ENCODE measurements at places on chromosomes 13 and 19. TPM values are rescaled to one million over a fixed set of nuclear protein-coding genes. Genes with fewer than 3 reads are reported as not detected.

- H3K4me1 ChIP-seq = no peaks in the 10 kb centered on the region
- no peak for DNase-seq
- no peak overlapping the region for H3K4me3 ChIP-seq
- no peaks in the 10 kb centered on the region for H3K36me3 ChIP-seq
- H3K27ac ChIP-seq = no peak overlapping the region
- H3K27me3 ChIP-seq = peaks cover 55% of the 10 kb centered on the region
Measured at GRCh38 chr13:110430391-110431336, 123.6 kb downstream of the COL4A2 start.

- no peak overlapping the region for H3K4me3 ChIP-seq
- H3K27me3 ChIP-seq = peaks cover 3% of the 10 kb centered on the region
- no peaks in the 10 kb centered on the region for H3K36me3 ChIP-seq
- no peak overlapping the region for H3K27ac ChIP-seq
Measured at GRCh38 chr13:25659091-25659795, 287.5 kb downstream of the ATP8A2 start.

- no peaks in the 10 kb centered on the region for H3K36me3 ChIP-seq
- H3K4me1 ChIP-seq = peaks cover 13% of the 10 kb centered on the region
- DNase-seq = no peak
- H3K4me3 ChIP-seq = no peak overlapping the region
- H3K27me3 ChIP-seq = peaks cover 35% of the 10 kb centered on the region
Measured at GRCh38 chr19:7504684-7505083, 11.2 kb upstream of the ZNF358 start.

The RFPL4AL1 gene
- total RNA-seq = not detected

DNA sequence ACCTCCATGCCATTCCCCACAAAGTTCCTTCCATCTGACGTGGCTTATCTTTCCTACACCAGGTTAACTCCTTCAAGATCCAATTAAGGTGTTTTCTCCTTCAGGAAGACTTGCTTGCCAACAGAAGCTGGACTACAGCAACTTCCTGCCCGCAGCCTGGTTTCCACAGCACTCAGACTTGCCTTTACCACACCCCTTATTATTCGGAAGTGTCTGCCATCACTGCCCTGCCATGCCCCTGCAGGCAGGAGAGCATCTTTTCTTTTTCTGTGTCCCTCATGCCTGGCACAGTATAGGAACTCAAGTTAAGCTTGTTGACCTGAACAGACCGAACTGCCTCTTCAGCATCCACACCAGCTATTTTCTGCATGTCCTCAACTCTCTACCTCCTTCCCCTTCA is 168.0 kb downstream of the FOXO1 start:
- no peaks in the 10 kb centered on the region for H3K36me3 ChIP-seq

The PRR36 gene
- 0.14 TPM for total RNA-seq

DNA sequence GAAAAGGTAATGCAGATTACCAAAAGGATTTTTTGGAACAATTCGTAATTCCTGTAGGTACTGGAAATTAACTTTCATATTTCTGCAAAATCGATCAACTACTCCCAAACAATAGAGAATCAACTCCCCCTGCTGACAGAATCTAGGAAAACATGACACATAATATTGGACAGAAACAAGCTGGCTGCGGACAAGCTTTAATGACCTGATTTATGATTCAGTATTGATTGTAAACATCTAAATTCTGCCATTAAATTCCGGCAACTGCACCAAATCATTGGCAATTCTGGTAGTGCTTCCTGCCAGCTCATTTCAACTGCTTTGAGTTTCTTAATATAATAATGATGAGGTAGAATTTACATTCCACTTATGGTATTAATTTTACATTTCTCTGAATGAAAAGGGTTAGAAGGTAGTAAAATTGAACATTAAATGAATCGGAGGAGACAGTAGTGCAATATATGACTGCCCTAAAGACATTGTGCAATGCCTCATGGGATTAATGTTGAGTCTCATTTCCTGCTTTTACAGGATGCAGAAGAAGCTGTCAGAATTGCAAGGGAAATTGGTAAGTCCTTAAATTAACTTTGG is 146.5 kb downstream of the PCCA start:
- no peak overlapping the region for H3K27ac ChIP-seq
- no peaks in the 10 kb centered on the region for H3K36me3 ChIP-seq
- H3K4me3 ChIP-seq = no peak overlapping the region
- no peaks in the 10 kb centered on the region for H3K27me3 ChIP-seq

- no peaks in the 10 kb centered on the region for H3K36me3 ChIP-seq
- no peaks in the 10 kb centered on the region for H3K4me1 ChIP-seq
- no peaks in the 10 kb centered on the region for H3K27me3 ChIP-seq
- no peak for DNase-seq
Measured at GRCh38 chr13:89455741-89456140, 1784.6 kb downstream of the SLITRK5 start.

The ADPRHL1 gene
- 0.49 TPM for total RNA-seq

- peaks cover 19% of the 10 kb centered on the region for H3K4me1 ChIP-seq
- H3K27ac ChIP-seq = no peak overlapping the region
- no peak overlapping the region for H3K4me3 ChIP-seq
- no peak for DNase-seq
- no peaks in the 10 kb centered on the region for H3K36me3 ChIP-seq
Measured at GRCh38 chr13:21020176-21020575, 41.2 kb downstream of the LATS2 start.

The KIR2DL1 gene
- total RNA-seq = not detected

GRCh38 chr13:28754698-28755545 is 36.2 kb upstream of the SLC46A3 start:
- peaks cover 3% of the 10 kb centered on the region for H3K36me3 ChIP-seq
- DNase-seq = peak; percentile 8
- no peak overlapping the region for H3K4me3 ChIP-seq
- no peaks in the 10 kb centered on the region for H3K27me3 ChIP-seq

DNA sequence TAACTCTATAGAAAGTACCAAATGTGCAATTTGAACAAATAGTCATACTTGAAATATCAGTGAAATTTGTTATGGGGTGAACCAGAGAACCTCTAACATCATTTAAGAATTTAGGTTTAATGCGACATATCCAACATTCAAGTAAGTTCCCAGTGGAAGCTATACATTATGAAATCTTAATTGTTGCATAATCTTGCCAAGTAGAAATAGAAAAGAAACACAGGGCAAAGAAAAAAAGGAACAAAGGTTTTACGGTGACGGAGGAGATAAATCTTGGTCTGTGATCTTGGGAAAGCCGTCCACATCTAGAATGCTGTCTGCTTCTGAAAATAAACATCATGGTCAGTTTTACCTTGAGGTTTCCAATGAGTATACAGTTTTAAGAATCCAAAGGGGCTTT is 445.7 kb downstream of the RFC3 start:
- no peaks in the 10 kb centered on the region for H3K4me1 ChIP-seq
- no peak for DNase-seq
- no peaks in the 10 kb centered on the region for H3K27me3 ChIP-seq

GRCh38 chr13:33174491-33174890 is 111.1 kb downstream of the STARD13 start:
- no peaks in the 10 kb centered on the region for H3K36me3 ChIP-seq
- no peak overlapping the region for H3K4me3 ChIP-seq
- no peak for DNase-seq

The DDX49 gene
- total RNA-seq = 53.4 TPM

GRCh38 chr13:78827471-78827870 is 168.5 kb upstream of the OBI1 start:
- no peak overlapping the region for H3K4me3 ChIP-seq
- no peaks in the 10 kb centered on the region for H3K36me3 ChIP-seq
- peaks cover 9% of the 10 kb centered on the region for H3K27me3 ChIP-seq
- no peak overlapping the region for H3K27ac ChIP-seq
- no peaks in the 10 kb centered on the region for H3K4me1 ChIP-seq
- DNase-seq = no peak

The HIF3A gene
- not detected for total RNA-seq

The ZNF302 gene
- total RNA-seq = 17.1 TPM

- peaks cover 26% of the 10 kb centered on the region for H3K4me1 ChIP-seq
- H3K4me3 ChIP-seq = peak overlapping the region; percentile 67
- H3K27me3 ChIP-seq = peaks cover 67% of the 10 kb centered on the region
- no peak overlapping the region for H3K27ac ChIP-seq
- no peaks in the 10 kb centered on the region for H3K36me3 ChIP-seq
Measured at GRCh38 chr13:27920677-27921420, 1.0 kb downstream of the PDX1 start.

GRCh38 chr19:17943274-17944221 is 10.7 kb downstream of the CCDC124 start:
- no peak overlapping the region for H3K4me3 ChIP-seq
- peaks cover 15% of the 10 kb centered on the region for H3K36me3 ChIP-seq
- no peak overlapping the region for H3K27ac ChIP-seq
- H3K4me1 ChIP-seq = peaks cover 17% of the 10 kb centered on the region
- no peak for DNase-seq
- no peaks in the 10 kb centered on the region for H3K27me3 ChIP-seq

The EHD2 gene
- total RNA-seq = 1.6 TPM

DNA sequence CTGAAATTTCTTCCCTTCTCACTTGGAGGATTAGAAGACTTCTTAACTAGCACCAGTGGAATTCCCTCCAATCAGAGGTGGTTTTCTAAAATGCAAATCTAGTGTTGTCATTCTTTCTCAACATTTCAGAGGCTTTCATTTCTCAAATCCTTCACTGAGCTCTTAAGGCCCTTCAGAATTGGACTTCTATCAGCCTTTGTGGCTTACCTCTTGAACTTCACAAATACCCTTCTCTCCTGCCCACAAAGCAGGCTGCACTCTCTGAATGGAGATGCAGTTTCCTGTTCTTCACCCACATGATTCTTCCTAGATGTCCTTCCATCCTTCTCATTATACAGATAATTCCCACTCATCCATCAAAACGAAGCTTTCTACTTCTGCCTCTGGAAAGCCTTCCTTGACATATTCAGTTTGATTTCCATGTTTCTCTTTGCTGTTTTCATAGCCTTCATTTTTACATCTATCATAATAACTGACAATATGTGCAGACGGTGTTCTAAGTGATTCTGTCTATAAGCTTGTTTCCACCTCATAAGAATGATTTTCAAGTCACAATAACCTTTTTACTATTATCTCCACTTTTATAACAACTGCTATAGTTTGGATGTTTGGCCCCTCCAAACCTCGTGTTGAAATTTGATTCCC is 123.1 kb upstream of the GPR12 start:
- no peaks in the 10 kb centered on the region for H3K4me1 ChIP-seq
- peaks cover 17% of the 10 kb centered on the region for H3K27me3 ChIP-seq
- no peak overlapping the region for H3K4me3 ChIP-seq
- no peak overlapping the region for H3K27ac ChIP-seq
- H3K36me3 ChIP-seq = no peaks in the 10 kb centered on the region

- DNase-seq = peak; percentile 90
- H3K27ac ChIP-seq = no peak overlapping the region
- peaks cover 46% of the 10 kb centered on the region for H3K27me3 ChIP-seq
- H3K4me3 ChIP-seq = no peak overlapping the region
- H3K4me1 ChIP-seq = peaks cover 31% of the 10 kb centered on the region
- no peaks in the 10 kb centered on the region for H3K36me3 ChIP-seq
Measured at GRCh38 chr19:18785179-18786124, 5.7 kb downstream of the COMP start.

The TSSK6 gene
- total RNA-seq = 4.4 TPM

DNA sequence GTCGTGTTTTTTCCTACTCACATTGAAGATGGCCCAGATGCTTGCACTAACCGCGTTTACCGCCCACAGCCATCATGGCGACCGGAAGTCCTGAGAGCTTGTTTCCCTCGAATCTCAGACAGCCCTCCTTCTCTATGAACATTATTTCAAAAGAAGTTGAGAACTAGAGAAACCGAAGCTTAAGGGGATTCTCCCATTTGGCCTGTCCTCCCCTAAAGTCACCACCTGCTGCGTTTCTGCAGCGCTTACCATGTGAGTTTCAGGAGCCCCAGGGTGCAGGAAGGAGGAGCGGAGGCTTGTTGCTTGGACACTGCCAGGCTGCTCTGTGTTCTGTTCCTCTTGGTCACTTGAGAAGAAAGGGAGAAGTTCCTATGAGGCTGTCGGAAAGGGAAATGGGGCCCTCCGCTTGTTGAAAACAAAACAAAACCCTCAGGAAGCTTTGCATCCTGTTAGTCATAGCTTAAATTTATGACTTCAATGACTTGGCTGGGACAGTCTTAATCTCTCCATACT is 6.2 kb downstream of the CARD8 start:
- H3K36me3 ChIP-seq = peaks cover 35% of the 10 kb centered on the region
- peak overlapping the region; percentile 84 for H3K4me3 ChIP-seq
- H3K27me3 ChIP-seq = no peaks in the 10 kb centered on the region
- DNase-seq = peak; percentile 91

The ONECUT3 gene
- not detected for total RNA-seq

DNA sequence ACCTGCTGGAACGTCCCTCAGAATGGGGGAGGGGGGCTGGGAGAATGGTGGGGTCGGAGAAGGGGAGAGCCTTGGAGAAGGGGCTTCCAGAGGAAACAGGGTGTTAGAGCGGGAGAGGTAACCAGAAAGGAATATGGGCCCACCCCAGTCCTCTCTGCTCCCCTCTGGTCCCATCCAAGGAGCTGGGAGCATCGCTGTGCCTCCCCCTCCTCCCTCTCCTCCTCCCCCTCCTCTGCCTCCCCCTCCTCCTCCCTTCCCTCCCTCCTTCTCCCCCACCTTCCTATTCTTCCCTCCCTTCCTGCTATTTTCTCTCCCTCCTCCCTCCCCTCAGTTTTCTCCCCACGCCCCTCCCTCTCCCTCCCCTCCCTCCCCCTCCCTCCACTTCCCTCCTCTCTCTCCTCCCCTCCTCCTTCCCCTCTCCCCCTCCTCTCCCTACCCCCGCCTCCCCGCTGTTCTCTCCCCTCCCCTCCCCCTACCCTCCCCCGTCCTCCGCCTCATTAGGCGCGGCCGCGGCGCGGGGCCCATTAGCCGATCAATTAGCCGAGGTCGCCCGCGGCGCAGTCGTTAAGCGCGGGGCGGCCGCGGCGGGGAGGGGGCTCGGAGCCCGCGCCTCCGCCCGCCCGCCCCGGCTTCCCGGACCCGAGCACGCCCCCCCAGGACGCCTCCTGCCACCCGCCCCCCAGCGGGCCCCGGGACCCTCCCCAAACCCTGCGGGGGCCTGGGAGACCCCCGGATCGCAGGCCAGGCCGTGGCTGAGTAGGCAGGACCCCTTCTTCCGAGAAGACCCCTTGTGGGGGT is 15.4 kb downstream of the TLE5 start:
- H3K27me3 ChIP-seq = no peaks in the 10 kb centered on the region
- no peak overlapping the region for H3K27ac ChIP-seq
- H3K36me3 ChIP-seq = no peaks in the 10 kb centered on the region
- H3K4me1 ChIP-seq = peaks cover 12% of the 10 kb centered on the region
- H3K4me3 ChIP-seq = no peak overlapping the region

The ZNF888 gene
- 5.1 TPM for total RNA-seq
